Activated CD4-positive, alpha-beta T cell treated with anti-CD3 and anti-CD28 coated beads for 48 hours (primary cell): ENCODE measurements at places on chromosomes 7 and 10.

- DNase-seq: no peak
These were observed 275.5 kb downstream of the FGFR2 start for GRCh38 chr10:121322776-121323175.

GRCh38 chr10:79400146-79401004, 45.0 kb downstream of the ZCCHC24 start:
- DNase-seq: peak; percentile 78

- no peak for DNase-seq
These were observed 24.0 kb downstream of the BZW2 start for GRCh38 chr7:16670021-16670420.

- DNase-seq: no peak
These were observed 66.4 kb downstream of the MGAM2 start for GRCh38 chr7:142177869-142178268.

DNA sequence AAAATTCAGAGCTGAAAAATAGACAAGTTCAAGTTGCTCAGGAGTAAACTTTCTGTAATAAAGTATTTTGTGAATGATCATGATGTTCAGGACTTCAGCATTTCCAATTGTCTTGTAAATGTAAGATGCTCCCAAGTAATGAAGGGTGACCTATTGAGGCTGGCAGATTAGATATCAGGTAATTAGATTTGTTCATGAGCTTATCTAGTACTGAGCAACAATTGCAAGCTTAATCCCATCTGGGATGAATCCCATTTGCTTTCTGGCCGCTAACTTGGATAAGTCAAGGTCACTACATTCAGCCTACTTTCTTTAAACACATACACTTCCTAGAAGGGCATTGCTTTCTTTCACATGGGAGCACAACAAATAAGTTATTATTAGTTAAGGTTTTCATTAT, 82.4 kb upstream of the ITGB1 start:
- DNase-seq: no peak

- DNase-seq: no peak
These were observed 22.2 kb upstream of the MCM10 start for GRCh38 chr10:13139150-13139549.

DNA sequence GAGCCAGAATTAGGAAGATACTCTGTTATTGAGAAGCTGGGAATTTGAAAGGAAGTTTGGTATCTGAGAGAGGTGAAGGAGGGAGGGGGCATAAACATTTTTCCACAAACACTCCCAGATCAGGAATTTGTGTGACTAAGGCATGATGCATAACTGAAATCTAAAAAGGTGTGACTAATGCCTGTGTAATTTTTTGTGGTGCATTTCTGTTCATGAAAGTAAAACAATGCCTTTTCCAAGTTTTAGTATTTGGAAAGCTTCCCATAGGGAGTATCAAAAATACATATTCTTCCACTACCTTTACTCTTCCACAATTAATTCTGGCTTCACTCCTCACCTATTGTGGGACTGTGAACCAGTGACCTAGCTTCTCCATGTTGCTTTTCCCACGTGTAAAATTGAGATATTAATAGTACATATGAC, 56.4 kb upstream of the CAV2 start:
- DNase-seq: no peak
